Kidney (tissue), 22 donors: ENCODE measurements at places on chromosomes 2 and 18. TPM values are rescaled to one million over a fixed set of nuclear protein-coding genes. Genes with fewer than 3 reads are reported as not detected.

GRCh38 chr2:152335016-152335725 is at the start of gene FMNL2:
TSS of gene FMNL2 (plus strand) at chr2:152335174.
- peak within 1 kb of the TSS; percentile 82 for H3K4me3 ChIP-seq
- H3K27me3 ChIP-seq = no peaks in the 10 kb centered on the region
- H3K27ac ChIP-seq = peak within 1 kb of the TSS; percentile 88
- H3K4me1 ChIP-seq = peaks cover 8% of the 10 kb centered on the region

The DPP10 gene
- polyA plus RNA-seq = 0.67 TPM

The MC4R gene
- not detected for polyA plus RNA-seq

GRCh38 chr2:209771474-209772289 is at the start of gene UNC80:
TSS of gene UNC80 (plus strand) at chr2:209771832. CDS start at chr2:209772073, 241 bp downstream.
- no peaks in the 10 kb centered on the region for H3K36me3 ChIP-seq
- DNase-seq = peak; percentile 92
- no peak within 1 kb of the TSS for H3K27ac ChIP-seq

DNA sequence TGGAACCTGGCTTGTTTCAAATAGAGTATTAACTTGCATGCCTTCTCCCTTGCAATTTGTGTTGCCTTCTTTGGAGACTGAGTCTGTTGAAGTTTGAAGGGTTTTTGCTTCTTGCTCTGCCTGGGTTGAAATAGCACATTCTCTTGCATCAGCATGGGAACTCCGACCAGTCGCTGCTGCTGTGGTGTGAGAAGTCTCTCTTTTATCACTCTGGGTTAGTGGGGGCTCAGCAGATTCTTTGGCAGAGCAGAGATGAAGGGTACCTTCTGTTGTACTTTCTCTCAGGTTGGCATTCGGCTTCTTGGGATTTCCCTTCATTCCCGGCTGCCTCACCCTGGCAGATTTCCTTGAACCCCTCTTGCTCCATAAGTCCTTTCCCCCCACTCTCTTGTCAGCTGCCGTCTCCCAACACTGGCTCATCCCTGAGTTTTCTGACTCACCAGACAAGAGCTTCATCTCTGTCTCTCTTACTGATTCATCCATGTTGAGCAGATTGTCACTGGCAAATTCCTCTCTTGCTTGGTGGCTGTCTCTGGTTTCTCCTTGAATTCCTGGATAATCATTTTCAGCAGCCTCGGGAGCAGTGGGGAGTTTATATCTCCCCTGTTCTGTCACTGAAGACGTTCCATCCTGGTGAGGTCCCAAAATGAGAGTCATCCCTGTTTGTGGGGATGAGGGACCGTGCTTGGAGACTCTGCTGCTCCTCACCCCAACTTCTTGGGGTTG is 49.9 kb downstream of the ALPK2 start:
- peak overlapping the region; percentile 56 for H3K27ac ChIP-seq
- H3K27me3 ChIP-seq = no peaks in the 10 kb centered on the region
- H3K36me3 ChIP-seq = no peaks in the 10 kb centered on the region
- peak overlapping the region; percentile 63 for H3K4me3 ChIP-seq

DNA sequence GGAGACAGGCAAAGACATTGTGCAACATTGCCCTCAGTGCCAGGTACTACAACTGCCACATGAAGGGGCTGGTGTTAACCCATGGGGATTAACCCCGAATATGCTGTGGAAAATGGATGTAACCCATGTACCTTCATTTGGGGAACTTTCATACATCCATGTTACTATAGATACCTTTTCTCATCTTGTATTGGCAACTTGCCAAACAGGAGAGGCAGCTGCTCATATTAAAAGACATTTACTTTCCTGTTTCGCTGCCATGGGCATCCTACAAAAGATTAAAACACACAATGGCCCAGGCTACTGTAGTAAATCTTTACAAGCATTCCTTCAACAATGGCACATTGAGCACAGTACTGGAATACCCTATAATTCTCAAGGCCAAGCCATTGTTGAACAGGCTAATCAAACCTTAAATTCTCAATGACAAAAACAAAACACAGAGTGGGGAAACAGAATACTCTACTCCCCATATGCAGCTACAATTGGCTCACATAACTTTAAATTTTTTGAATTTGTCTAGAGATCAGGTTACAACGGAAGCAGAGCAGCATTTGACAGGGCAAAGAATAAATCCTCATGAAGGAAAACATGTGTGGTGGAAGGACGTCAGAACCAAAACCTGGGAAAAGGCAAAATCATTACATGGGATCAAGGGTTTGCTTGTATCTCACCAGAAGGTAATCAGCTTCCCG is 1723.5 kb upstream of the LRRTM1 start:
- H3K4me3 ChIP-seq = no peak overlapping the region
- no peaks in the 10 kb centered on the region for H3K36me3 ChIP-seq
- DNase-seq = no peak
- no peaks in the 10 kb centered on the region for H3K4me1 ChIP-seq
- no peak overlapping the region for H3K27ac ChIP-seq

The KCNK3 gene
- polyA plus RNA-seq = 2.1 TPM
